ENCODE measurements at places on chromosomes 12 and 14. TPM values are rescaled to one million over a fixed set of nuclear protein-coding genes. Genes with fewer than 3 reads are reported as not detected.

DNA sequence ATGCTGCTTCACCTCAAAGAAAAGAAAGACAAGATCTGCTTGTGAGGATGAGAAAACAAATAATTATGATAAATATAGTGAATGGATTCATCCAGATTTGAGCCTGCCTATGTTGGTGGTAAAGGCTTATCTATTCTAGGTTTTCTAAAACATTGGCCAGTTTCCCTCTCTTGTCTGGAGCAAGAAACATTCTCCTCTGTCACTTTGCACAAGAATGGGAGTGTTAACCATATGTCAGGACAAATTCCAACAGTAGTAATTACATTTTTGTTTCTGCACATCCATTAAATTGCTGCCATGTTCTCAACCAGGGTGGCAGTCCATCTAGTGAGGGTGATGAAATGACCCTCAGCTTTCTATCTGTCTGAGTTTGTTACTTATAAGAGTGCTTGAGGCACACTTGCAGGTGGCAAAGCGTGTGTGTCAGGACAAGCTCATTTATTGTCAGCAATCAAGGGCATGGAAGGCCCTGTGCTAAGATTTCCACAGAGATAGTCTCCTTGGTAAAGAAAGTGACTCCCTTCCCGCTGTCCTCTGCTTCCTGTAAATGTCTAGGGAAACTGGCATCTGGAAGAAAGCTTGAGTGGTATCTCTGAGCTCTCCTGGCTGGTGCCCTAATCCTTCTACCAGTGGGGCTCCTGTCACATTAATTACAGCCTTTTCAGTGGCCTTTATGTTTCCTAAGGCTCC lies 502.1 kb upstream of the FLRT2 start:
- no peak for DNase-seq

DNA sequence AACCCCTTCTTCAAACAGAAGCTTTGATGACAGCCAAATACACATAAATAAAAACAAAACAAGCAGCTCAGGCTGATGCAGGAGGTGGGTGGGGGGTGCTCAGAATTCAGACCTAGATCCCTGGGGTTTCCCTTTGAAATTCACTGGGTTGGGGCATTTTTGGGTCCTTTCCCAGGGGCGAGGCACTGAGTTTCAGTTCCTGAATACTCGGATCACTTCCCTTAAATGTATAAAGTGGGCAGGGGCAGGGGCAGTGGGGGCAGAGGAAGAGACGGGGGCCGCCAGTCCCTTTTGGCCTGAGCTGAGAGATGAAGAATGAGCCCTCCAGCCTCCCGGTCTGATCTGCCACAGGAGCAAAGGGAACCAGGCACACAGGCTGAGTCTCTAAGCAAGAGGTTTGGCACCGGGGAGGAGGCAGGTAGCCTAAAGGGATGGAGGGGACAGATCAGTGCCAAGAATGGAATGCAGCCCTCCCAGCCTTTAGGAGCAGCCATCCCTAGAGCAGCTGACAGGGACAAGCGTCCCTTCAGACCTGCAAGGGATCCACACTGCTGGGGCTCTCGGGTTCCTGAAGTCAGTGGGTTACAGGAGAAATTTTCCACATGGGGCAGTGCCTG lies 20.3 kb downstream of the KDM2B start:
- no peak for DNase-seq

DNA sequence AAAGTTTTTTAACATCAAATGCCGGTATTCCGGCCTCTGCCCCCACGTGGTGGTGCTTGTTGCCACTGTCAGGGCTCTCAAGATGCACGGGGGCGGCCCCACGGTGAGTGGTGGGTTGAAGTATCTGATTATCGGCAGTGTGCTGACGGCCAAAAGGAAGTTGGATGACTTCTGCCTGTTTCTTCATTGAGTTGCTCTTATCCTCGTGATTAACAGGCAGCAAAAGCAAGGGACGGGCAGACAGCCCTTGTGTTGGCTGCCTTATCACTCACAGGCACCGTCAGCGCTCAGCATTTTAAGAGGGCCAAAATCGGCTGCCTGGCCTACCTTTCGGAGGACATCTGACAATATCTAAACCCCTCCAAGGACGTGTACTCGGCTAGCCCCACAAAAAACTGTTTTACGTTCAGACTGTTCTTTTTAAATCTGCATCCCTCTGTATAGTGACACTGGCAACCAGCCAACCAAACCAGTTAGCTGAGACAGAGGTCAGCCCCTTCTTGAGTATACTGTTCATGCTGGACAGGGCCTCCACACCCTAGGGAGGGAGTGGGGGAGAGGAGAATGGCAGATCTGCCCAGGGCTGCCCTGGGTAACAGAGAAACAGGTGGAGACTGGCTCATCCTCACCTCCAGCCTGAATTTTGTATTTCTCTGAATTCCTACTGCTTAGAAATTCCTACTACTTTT lies 22.9 kb upstream of the AKAP5 start:
- no peak for DNase-seq

DNA sequence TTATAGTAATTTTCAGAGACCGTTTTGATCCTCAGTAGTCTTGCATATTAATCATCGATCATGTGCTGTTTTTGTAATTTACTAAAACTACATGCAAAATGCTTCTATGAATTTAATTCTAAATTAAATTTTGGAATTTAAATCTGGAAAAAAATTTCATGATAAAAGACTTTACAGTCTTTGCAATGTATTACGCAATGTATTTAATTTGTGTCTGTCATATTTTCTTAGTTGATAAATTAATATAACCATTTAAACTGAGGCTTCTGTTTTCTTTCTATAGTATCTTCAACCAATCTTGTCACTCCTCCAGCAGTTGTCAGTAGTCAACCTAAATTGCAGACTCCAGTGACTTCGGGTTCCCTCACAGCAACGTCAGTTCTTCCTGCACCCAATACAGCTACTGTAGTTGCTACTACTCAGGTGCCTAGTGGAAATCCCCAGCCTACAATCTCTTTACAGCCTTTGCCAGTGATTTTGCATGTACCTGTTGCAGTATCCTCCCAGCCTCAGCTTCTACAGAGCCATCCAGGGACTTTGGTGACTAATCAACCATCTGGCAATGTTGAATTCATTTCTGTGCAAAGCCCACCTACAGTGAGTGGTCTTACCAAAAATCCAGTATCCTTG lies 94.8 kb downstream of the ATF7IP start:
- no peak for DNase-seq

- no peak for DNase-seq
Measured at GRCh38 chr12:49507139-49507538, 31.7 kb upstream of the KCNH3 start.

DIO3 gene
- not detected for total RNA-seq

RNASE1 gene
- total RNA-seq: 0.63 TPM

Data from activated T-cell treated with anti-CD3 and anti-CD28 coated beads, Interleukin-2, amount 50 U/mL, for 4 hours (primary cell).